Amniotic stem cell (primary cell): ENCODE measurements at places on chromosomes 16 and 17.

GRCh38 chr17:801660-802059, 19.5 kb downstream of the MRM3 start:
- DNase-seq, result no peak

DNA sequence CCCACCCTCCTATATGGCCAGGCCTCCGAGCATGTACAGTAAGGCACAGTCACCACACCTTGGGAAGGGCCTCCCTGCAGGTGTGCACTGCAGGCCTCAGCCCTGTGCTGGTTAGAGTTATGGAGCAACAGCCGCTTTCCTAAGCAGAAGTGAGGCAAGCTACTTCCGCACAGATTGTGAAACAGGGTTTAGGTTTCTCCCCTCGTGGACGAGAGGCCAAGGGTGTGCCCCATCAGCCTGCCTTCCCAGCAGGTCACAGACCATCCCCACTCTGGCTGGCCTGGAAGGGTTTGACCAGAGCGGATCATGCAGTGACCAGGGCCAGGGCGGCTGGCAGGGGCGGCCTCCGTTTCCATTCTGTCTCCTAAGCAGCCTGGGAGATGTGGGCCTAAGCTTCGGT, 4.7 kb downstream of the MSRB1 start:
- DNase-seq, result no peak

DNA sequence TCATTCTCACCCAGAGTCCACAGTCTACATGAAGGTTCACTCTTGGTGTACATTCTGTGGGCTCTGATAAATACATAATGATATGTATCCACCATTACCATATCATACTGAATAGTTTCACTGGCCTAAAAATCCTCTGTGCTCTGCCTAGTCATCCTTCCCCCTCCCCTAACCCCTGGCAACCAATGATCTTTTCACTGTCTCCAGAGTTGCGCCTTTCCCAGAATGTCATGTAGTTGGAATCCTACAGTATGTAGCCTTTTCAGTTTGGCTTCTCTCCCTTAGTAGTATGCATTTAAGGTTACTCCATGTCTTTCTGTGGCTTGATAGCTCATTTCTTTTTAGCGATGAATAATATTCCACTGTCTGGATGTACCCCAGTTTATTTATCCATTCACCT, 101.3 kb downstream of the NOG start:
- no peak for DNase-seq

- no peak for DNase-seq
Measured at GRCh38 chr17:16489431-16489830, 2.6 kb downstream of the LRRC75A start.

DNA sequence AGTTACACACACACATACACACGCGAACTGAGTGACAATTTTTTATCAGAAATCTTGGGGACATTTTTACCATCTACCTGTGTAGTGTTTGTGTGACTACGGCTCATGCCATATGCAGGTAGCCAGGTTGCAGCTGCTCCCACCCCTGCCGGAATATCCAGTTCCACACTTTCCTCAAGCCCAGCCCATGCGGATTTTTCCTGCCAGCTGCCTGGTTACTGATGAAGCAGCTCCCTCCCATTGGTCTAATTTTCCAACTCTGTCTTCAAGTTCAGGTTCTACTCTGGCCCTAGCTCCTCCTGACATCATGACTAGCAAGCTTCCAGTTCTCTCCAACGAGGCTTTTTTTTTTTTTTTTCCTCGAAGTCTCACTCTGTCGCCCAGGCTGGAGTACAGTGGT, 4.8 kb downstream of the GSG1L2 start:
- DNase-seq, result no peak

DNA sequence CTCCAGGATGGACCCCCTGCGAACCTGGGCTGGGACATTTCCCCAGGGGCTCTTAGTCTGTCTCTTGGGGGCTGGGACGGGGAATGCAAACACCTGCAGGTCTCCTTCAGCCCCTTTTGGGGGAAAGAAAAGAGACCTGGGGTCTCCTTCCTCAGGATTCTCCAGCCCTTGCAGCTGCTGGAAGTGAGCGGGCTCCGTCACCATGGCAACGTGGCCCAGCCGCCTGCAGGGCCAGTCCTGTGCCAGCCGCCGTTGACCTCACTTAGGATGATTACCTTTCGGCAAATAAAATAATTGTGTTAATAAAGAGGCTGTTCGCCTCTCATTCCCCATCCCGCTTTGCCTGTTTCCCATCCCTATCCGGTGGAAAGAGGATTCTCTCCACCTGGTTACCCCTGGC, 25.7 kb downstream of the MRM1 start:
- no peak for DNase-seq

GRCh38 chr17:9564104-9564503, 11.5 kb downstream of the STX8 start:
- no peak for DNase-seq

- DNase-seq, result no peak
Measured at GRCh38 chr17:14201988-14202380, 34.7 kb downstream of the CDRT15 start.

DNA sequence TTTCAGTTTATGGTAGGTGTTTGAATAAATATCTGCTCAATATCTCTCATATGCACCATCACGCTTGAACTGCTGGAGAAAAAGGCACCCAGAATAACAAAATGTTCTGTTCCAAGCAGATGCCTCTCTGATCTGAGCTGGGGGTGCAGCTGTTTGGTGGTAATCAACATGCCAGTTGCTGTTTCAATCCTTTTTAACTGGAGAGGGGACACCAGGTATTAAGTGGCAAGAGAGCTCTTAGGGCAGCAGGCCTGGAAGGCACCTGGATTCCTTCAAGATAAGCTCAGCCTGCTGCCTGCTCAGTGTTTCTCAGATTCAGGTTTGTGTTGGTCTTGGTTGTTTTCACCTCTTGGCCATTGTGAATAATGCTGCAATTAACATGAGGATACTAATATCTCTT, 27.2 kb upstream of the VAT1L start:
- DNase-seq, result no peak

DNA sequence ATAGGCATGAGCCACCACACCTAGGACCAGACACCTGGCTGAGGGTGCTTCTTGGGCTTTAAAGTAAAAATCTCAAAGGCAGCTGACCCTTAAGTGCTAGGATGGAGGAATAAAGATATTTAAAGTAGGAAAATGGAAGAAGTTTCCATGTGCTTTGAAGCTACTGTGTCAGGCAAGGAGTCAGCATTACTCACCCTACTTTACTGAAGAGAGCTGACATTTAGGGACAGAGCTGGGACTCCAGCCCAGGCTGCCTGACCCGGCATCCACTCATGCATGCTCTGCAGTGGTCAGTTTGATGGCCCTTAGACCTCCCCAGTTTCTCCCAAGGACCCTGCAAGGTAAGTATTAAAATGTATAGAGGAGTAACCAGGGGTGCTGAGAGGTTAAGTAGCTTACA, 124.7 kb upstream of the PLCG2 start:
- no peak for DNase-seq

DNA sequence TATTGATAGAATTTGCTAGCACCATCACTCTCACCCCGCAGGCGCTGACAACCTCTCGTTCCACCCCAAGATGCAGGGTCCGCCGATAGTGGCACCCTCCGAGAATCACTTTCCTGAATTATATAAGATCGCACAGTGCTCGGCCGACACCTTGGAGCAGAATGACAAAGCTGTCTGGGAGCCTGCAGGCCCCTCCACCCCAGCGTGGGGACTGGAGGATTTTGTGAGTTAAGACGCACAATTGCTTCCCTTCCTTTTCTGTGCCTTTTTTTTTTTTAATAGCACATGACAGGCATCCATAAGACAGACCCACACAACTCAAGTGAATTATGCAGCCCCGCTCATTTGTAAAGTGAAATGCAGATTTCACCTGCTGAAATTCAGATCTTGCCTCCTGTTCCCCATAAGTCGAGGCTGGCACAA, 155.3 kb downstream of the C16orf78 start:
- DNase-seq, result no peak

DNA sequence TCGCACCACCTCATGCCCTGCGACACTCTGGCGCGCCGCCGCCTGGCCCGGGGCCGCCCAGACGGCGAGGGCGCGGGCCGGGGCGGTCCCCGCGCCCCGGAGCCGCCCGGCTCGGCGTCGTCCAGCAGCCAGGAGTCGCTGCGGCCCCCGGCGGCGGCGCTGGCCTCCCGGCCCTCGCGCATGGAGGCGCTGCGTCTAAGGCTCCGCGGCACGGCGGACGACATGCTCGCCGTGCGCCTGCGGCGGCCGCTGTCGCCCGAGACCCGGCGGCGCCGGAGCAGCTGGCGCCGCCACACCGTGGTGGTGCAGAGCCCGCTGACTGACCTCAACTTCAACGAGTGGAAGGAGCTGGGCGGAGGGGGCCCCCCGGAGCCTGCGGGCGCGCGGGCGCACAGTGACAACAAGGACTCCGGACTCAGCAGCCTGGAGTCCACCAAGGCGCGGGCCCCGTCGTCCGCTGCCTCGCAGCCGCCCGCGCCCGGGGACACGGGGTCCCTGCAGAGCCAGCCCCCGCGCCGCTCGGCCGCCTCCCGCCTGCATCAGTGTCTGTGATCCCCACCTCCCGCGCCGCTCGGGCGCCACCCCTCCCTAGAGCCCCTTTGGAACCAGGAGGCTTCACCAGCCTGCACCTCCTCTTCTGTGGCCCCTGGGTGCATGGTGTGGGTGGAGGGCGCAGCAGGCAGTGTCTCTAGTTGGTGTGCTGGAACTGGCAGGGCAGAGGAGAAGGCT, 82.3 kb downstream of the ARHGAP23 start:
- no peak for DNase-seq
